Fibroblast of skin of back (primary cell): ENCODE measurements at places on chromosomes 2 and 18.

- DNase-seq: peak; percentile 16
These were observed 399.3 kb downstream of the LRATD1 start for GRCh38 chr2:15031745-15032240.

GRCh38 chr2:238161291-238162051 lies 2.7 kb downstream of the ERFE start:
- no peak for DNase-seq

- DNase-seq: no peak
These were observed 241.0 kb downstream of the GLI2 start for GRCh38 chr2:120976501-120977307.

- DNase-seq: no peak
These were observed 221.7 kb downstream of the PAX3 start for GRCh38 chr2:222076973-222077690.

DNA sequence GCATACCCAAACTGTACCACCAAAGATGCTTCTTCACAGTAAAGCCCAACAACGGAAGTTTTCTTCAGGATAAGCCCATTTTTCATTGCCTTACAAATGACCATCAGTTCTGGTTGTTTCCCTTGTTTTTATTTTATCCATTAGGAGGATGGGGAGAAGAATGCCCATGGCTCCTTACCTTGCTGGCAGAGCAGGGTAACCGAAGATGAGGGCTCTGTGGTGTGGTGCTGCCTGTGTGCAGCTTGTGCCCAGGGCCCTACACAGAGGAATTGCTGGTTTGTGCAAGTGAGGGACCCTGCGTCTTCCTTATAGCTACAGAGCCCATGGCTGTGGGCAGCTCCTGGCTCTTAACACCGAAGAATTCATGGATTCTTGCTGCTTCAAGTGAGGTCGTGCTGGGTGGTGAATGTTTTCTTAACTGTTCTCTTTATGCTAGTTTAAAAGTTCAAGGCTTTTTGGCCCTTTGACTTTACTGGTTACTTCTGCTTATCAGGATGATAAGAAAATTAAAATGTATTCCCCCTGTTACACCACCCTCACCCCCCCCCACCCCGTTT lies 110.6 kb downstream of the MAP4K4 start:
- DNase-seq: no peak

GRCh38 chr18:37854396-37854795 lies 288.8 kb upstream of the CELF4 start:
- DNase-seq: no peak

DNA sequence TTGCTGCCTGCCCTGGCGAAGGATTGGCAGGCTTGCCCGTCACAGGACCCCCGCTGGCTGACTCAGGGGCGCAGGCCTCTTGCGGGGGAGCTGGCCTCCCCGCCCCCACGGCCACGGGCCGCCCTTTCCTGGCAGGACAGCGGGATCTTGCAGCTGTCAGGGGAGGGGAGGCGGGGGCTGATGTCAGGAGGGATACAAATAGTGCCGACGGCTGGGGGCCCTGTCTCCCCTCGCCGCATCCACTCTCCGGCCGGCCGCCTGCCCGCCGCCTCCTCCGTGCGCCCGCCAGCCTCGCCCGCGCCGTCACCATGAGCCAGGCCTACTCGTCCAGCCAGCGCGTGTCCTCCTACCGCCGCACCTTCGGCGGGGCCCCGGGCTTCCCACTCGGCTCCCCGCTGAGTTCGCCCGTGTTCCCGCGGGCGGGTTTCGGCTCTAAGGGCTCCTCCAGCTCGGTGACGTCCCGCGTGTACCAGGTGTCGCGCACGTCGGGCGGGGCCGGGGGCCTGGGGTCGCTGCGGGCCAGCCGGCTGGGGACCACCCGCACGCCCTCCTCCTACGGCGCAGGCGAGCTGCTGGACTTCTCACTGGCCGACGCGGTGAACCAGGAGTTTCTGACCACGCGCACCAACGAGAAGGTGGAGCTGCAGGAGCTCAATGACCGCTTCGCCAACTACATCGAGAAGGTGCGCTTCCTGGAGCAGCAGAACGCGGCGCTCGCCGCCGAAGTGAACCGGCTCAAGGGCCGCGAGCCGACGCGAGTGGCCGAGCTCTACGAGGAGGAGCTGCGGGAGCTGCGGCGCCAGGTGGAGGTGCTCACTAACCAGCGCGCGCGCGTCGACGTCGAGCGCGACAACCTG lies at the start of gene DES:
Gene DES, plus strand, starts transcription at position 223 of the 857 bp plus-strand sequence. Its CDS starts 86 bp downstream, at position 309.
- no peak for DNase-seq

DNA sequence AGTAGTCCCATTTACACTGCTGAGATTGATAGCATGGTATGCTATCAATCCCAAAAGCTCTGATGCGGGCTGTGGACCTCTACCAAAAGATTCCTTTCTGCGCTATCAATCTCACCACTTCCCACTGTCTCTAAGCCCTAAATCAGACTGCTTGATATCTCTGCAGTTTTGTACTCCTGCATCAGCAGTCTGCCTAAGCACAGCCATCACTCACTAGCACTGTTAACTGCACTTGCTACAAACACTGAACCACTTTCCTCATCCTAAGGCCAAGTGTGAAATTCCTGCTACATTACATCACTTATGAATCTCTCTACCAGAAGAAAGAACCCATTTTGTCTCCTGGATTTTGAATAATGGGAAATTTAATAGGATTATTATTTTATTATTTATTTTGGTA lies 237.0 kb downstream of the HNMT start:
- DNase-seq: peak; percentile 2

DNA sequence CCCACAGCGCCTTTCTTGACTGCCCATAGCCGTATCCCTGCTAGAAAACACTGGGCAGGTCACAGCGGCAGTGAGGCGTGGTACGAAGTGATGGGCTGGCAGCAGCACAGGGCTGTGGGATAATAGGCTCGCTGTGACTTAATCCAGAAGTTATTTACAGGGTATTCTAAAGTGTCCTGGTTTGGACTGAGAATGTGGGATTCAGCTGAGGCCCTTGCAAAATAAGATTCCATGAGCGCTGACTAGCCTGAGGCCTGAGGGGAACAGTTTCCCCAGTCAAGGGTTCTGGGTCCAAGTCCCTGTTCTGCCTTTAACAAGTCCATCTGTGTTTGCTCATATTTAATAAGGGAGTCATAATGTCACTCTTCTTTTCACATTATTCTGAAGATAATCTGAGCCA lies 34.6 kb downstream of the SETBP1 start:
- peak; percentile 38 for DNase-seq

- DNase-seq: peak; percentile 51
These were observed 8.2 kb downstream of the CTDP1 start for GRCh38 chr18:79687806-79688205.

DNA sequence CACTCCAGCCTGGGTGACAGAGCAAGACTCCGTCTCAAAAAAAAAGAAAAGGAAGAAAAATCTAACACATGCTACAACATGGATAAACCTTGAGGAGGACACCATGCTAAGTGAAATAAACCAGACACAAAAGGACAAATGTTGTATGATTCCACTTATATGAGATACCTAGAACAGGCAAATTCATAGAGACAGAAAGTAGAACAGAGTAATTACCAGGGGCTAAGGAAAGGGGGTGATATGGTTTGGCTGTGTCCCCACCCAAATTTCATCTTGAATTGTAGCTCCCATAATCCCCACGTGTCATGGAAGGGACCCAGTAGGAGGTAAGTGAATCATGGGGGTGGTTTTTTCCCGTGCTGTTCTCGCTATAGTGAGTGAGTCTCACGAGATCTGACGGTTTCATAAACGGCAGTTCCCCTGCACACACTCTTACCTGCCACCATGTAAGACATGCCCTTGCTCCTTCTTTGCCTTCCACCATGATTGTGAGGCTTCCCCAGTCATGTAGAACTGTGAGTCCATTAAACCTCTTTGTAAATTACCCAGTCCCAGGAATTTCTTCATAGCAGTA lies 91.4 kb upstream of the CABLES1 start:
- DNase-seq: no peak

DNA sequence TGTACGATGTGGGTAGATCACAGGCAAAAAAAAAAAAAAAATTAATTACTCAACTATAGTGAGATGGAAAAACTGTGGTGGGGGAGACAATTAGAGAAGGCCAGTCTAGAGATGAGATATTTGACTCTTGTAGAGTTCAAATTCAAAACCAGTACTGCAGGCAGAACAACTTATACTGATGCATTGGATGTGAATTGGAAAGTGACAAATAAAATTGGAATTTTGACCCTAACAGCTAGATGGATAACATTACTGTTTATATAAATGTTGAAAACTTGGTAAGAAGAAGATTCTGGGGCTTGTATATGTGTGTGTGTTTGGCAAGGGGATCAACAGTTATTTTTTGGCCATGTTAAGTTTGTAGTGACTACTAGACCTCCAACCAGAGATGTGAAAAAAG lies 256.9 kb downstream of the RND3 start:
- no peak for DNase-seq

DNA sequence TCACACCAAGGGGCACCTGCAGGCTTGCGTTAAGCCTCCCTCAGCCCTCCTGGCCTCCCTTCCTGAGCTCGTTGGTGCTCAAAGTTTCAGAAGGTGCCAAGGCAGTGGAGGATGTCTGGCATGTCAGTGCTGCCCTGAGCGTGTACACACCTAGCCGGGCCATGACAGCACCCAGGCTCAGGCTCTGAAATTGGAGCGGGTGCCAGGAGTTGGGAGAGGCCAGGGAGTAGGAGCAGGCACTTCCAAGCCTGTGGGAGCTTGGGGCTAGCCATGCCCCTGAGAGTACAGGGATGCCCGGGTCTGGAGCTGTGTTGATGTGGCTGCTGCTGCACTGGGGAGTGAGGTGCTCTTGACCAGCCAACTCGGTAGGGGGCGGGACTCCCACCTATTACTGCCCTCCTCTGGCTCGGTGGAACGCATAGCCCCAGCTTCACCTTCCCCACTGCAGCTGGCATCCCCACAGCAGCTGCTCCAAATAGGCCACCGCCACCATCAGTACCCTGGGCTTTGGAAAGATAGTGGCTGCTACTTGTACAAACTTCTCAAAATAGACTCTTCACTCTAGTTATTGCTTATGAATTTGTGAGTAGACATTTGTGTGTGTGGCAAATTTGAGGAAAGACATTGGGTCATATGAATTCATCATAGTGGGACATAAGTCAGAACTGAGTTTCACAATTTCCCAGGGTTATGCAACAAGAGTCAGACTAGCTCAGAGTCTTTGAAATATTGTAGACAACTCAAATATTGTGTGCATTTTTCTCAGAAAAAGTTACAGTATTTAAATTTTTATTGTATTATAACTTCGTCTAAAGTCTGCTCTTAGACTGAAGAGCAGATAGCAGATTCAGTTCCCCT lies 6.8 kb upstream of the PCARE start:
- DNase-seq: no peak

DNA sequence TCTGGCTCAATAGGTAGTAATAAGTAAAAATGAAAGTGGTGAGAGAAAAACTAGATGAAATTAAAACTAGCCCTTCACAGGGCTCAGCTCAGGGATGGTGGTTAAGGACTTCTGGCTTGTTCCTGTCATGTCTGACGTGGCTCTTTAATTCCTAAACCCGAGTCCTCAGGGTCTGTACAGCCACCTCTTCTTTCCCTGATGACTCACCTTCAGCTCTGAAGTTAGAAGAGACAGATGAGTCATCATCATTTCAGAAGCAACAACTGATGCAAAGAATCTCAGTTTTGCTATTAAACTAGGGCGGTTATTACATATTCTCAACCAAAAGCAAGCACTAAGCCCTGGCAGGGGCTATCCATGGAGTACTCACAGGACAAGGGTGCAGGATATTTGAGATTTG lies 24.0 kb upstream of the ITGB6 start:
- peak; percentile 98 for DNase-seq

DNA sequence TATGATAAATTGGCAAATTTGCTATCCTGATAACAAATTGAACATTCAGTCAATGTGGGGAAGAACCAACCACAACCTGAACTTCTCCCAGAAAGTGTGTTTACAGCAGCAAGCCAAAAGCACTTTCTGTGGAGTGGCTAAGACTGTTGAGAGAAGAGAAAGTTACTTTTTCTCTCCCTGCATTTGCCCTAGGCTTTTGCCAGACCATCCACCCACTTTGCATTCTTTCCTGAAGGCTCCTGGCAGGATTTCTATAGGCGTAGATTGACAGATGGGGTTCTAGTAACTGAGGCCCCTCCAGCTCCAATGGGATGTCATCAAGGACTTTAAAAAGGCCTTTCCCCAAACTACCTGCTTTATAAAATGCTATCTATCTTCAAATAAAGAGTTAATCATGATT lies 215.2 kb downstream of the GULP1 start:
- DNase-seq: no peak

DNA sequence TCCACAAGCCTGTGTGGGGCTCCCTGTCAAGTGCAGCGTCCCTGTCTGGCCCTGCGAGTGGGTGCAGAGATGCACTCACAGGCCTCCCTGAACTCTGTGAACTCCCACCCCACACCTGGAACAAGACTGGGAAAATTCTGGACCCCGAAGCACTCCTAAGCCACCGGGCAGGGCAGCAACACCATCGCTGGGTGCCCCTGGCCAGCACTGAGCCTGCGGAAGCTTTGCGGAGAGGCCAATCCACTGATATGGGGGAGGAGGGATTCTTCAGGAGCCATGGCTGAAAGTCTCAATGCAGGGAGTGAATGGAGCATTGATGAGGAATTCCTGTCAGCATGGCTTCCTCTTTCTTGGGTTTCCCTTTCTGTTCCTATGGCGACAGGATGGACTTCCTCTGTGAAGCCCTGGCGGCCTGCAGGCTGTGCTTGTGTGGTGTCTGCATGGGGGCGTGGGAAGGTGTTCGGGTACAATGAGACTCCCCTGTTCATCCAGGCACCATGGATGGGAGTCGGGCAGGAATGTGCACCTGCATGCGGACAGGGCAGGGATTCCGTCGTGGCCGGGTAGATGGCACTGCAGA lies 15.1 kb downstream of the TRIB2 start:
- no peak for DNase-seq

- DNase-seq: no peak
These were observed 122.5 kb downstream of the TPGS2 start for GRCh38 chr18:36706134-36706881.

GRCh38 chr2:38230756-38231155 lies 146.3 kb downstream of the ATL2 start:
- no peak for DNase-seq

- DNase-seq: no peak
These were observed 88.8 kb downstream of the CELF4 start for GRCh38 chr18:37476611-37477295.

- DNase-seq: peak; percentile 89
These were observed 62.7 kb upstream of the NT5C1B start for GRCh38 chr2:18651842-18652774.
